ENCODE measurements at places on chromosomes 16 and 17.

DNA sequence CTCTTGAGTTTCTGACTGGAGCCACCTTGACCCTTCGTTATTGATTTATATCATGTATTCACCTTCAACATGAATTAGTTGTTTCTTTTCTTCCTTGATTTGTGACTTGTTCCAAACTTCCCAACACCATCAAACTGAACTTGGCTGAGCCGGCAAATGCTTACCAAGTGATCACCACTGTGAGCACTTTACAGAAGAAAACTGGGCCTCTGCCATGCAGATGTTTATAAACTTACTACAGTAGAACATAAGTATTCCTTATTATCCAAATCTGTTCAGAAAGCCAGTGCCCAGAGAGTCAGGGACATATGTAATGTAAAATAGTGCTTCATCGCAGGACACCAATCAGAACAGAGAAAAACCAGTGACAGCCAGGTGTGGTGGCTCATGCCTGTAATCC, 19.9 kb downstream of the CMTM4 start:
- no peak for DNase-seq

- no peak for DNase-seq
Observed at GRCh38 chr16:269061-269796, 6.5 kb downstream of the RGS11 start.

GRCh38 chr16:31206776-31207175, 4.2 kb upstream of the PYCARD start:
- DNase-seq, result no peak

DNA sequence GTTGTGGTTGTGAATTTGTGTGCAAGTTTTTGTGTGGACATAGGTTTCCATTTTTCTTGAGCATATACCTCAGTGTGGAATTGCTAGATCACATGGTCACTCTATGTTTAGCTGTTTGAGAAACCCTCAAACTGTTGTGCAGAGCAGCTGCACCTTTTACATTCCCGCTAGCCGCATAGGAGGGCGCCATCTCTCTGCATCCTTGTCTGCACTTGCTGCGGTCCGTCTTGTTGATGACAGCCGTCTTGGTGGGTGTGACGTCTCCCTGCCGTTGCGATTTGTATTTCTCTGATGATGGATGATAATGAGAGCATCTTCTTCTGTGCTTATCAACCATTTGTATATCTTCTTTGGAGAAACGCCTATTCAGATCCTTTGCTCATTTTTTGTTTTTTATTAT, 25.1 kb upstream of the IL17C start:
- no peak for DNase-seq

- DNase-seq, result no peak
Observed at GRCh38 chr17:4557626-4558346, 2.6 kb downstream of the GGT6 start.

- no peak for DNase-seq
Observed at GRCh38 chr16:8431783-8432182, 158.5 kb downstream of the TMEM114 start.

All from NCI-H524 treated with DMSO at 0.1 percent for 48 hours (cell line).